ENCODE measurements at places on chromosomes 13 and 19.

- DNase-seq: peak; percentile 89
- peaks cover 24% of the 10 kb centered on the region for H3K4me1 ChIP-seq
- H3K27ac ChIP-seq: no peak overlapping the region
- H3K27me3 ChIP-seq: peaks cover 18% of the 10 kb centered on the region
Observed at GRCh38 chr19:45670670-45671453, 2.8 kb downstream of the GIPR start.

DNA sequence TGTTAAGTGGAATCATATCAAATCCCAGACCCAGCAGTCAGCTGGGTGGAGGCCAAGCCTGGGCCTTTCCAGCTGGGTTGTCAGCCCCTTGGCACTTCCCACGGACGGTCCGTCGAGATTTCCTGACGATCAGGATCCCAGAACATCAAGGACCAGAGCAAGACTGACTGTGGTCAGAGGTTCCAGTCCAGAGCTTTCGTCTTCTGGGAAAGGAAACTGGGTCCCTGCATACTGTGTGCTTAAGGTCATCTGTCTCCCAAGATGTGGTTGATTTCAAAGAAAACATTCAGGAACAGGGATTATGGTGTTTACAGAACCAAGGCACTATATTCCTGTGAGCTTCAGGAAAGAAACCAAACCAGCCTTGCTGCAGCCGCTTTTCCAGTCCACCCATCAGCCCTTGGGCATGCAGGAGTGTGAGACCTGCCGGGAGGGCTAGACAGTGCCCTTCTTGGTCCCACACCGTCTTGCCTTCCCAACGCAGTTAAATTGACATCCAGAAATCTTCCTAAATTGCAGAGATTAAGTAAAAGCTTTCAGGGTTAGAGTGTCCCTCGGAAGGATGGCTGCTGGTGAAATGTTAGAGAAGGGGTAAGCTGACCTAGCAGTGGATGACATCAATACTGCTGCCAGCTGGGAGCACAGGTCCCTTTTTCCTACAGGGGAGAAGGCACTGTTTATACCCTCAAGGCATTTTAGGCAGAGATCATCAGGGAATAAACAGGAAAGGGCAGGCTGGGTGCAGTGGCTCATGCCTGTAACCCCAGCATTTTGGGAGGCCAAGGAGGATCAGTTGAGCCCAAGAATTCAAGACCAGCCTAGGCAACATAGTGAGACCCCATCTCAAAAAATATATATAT, 5.0 kb upstream of the C19orf33 start:
- no peak for DNase-seq
- H3K27me3 ChIP-seq: no peaks in the 10 kb centered on the region
- H3K27ac ChIP-seq: no peak overlapping the region
- H3K4me3 ChIP-seq: no peak overlapping the region

GRCh38 chr19:24048261-24048660, 38.7 kb upstream of the ZNF254 start:
- no peak overlapping the region for H3K4me3 ChIP-seq
- DNase-seq: no peak
- H3K4me1 ChIP-seq: no peaks in the 10 kb centered on the region
- H3K36me3 ChIP-seq: peaks cover 60% of the 10 kb centered on the region
- no peak overlapping the region for H3K27ac ChIP-seq

- no peaks in the 10 kb centered on the region for H3K27me3 ChIP-seq
- DNase-seq: no peak
- no peaks in the 10 kb centered on the region for H3K36me3 ChIP-seq
- no peak overlapping the region for H3K4me3 ChIP-seq
- no peak overlapping the region for H3K27ac ChIP-seq
- peaks cover 14% of the 10 kb centered on the region for H3K4me1 ChIP-seq
Observed at GRCh38 chr19:15498910-15499309, 9.4 kb upstream of the CYP4F22 start.

- peaks cover 10% of the 10 kb centered on the region for H3K4me1 ChIP-seq
- DNase-seq: no peak
- no peak overlapping the region for H3K27ac ChIP-seq
Observed at GRCh38 chr19:6091771-6092291, 18.5 kb downstream of the RFX2 start.

- no peak overlapping the region for H3K4me3 ChIP-seq
- peak; percentile 54 for DNase-seq
- no peaks in the 10 kb centered on the region for H3K27me3 ChIP-seq
- H3K4me1 ChIP-seq: peaks cover 45% of the 10 kb centered on the region
- H3K27ac ChIP-seq: peak overlapping the region; percentile 62
Observed at GRCh38 chr13:32622827-32623226, 36.6 kb downstream of the PDS5B start.

DNA sequence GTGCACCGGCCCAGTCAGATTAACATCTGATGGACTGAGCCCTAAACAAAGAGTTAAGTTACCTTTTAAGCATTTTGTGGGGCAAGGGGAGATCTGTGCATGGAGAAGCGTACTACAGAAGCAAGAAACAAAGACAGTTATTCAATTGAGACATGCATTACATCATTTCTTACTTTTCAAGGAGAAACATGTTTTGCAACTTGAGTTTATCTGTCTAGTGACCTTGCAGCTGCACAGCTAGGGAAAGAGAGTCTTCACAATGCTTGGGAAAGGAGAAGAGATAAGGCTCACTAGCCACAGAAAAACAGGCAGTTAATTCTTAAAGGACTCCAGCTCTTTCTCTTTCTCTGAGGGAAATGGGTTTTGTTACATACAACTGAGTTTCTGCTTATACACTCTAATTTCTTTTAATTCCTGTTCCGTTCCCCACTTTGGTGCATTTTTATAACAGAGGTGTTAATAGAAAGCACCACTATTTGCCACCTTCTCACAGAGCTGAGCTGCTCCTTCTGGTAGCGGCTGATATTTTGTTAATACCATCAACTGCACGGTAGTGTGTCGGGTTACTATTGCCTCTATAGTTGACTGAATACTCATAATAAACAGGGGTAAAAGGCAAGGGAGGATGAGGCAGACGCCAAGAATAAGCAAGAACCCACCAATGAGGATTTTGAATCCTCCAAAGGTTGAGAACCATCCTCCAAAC, 55.9 kb downstream of the ZNF431 start:
- H3K27ac ChIP-seq: no peak overlapping the region
- H3K4me3 ChIP-seq: no peak overlapping the region
- H3K27me3 ChIP-seq: no peaks in the 10 kb centered on the region
- H3K4me1 ChIP-seq: no peaks in the 10 kb centered on the region
- no peak for DNase-seq

GRCh38 chr13:92727118-92727517, 499.5 kb upstream of the GPC6 start:
- no peaks in the 10 kb centered on the region for H3K27me3 ChIP-seq
- H3K4me1 ChIP-seq: no peaks in the 10 kb centered on the region
- H3K27ac ChIP-seq: no peak overlapping the region
- DNase-seq: no peak
- H3K4me3 ChIP-seq: no peak overlapping the region
- no peaks in the 10 kb centered on the region for H3K36me3 ChIP-seq

GRCh38 chr13:92838786-92839185, 387.8 kb upstream of the GPC6 start:
- no peak overlapping the region for H3K4me3 ChIP-seq
- no peaks in the 10 kb centered on the region for H3K4me1 ChIP-seq
- no peak for DNase-seq
- no peaks in the 10 kb centered on the region for H3K36me3 ChIP-seq

- H3K4me1 ChIP-seq: no peaks in the 10 kb centered on the region
- H3K27ac ChIP-seq: no peak overlapping the region
- no peak overlapping the region for H3K4me3 ChIP-seq
- no peaks in the 10 kb centered on the region for H3K27me3 ChIP-seq
Observed at GRCh38 chr13:50396001-50396400, 380.8 kb downstream of the KCNRG start.

GRCh38 chr19:14567079-14567478, 4.8 kb downstream of the NDUFB7 start:
- H3K27ac ChIP-seq: peak overlapping the region; percentile 7
- H3K4me3 ChIP-seq: no peak overlapping the region
- DNase-seq: no peak
- no peaks in the 10 kb centered on the region for H3K27me3 ChIP-seq

- no peaks in the 10 kb centered on the region for H3K36me3 ChIP-seq
- H3K4me1 ChIP-seq: no peaks in the 10 kb centered on the region
- DNase-seq: no peak
Observed at GRCh38 chr13:67408798-67409197, 178.7 kb upstream of the PCDH9 start.

- H3K4me1 ChIP-seq: no peaks in the 10 kb centered on the region
- no peaks in the 10 kb centered on the region for H3K27me3 ChIP-seq
- H3K27ac ChIP-seq: no peak overlapping the region
- no peak for DNase-seq
- H3K4me3 ChIP-seq: no peak overlapping the region
- H3K36me3 ChIP-seq: no peaks in the 10 kb centered on the region
Observed at GRCh38 chr13:49897713-49898112, 38.4 kb downstream of the SPRYD7 start.

DNA sequence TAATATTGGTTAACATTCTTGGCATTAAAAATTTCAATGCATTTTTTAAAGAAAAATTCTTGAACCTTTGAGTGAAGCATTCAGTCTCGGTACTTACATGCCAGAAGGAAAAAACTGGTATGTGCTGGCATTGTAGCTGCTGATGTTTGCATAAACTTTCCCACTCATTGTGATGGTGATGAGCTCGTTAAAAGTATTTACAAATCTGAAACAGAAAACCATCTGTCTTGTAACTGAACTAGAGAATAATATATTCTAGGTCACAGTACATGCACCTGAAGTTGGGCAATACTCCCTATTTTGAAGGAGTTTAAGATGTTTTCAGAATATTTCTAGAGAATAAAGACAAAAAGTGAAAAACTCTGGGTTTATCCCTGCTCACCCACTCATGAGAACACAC, 64.1 kb downstream of the SLC15A1 start:
- H3K4me1 ChIP-seq: no peaks in the 10 kb centered on the region
- H3K27me3 ChIP-seq: peaks cover 1% of the 10 kb centered on the region
- no peak overlapping the region for H3K27ac ChIP-seq
- no peaks in the 10 kb centered on the region for H3K36me3 ChIP-seq

- peak overlapping the region; percentile 82 for H3K4me3 ChIP-seq
- H3K27me3 ChIP-seq: no peaks in the 10 kb centered on the region
- DNase-seq: peak; percentile 93
Observed at GRCh38 chr19:14418856-14419105, 360 bp downstream of the DDX39A start.

- no peak for DNase-seq
- no peak overlapping the region for H3K4me3 ChIP-seq
Observed at GRCh38 chr19:48509467-48510194, 2.0 kb downstream of the LMTK3 start.

DNA sequence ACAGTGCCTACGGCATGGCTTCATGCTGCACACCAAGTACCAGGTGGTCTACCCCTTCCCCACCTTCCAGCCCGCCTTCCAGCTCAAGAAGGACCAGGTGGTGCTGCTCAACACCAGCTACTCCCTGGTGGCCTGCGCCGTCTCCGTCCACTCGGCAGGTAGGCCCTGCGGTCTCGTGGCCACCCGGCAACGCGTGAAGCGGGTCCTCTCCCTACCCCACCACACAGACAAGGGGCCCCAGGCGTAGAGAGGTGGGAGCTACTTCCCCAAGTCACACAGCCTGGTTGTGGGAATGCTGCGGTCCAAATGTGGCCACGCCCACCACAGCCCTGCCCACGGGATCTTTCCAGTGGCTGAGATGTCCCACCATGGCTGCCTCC, 4.0 kb downstream of the DCAF15 start:
- DNase-seq: no peak
- H3K27ac ChIP-seq: no peak overlapping the region
- H3K27me3 ChIP-seq: no peaks in the 10 kb centered on the region
- H3K4me3 ChIP-seq: no peak overlapping the region
- H3K36me3 ChIP-seq: peaks cover 24% of the 10 kb centered on the region

- peak overlapping the region; percentile 92 for H3K27ac ChIP-seq
- H3K36me3 ChIP-seq: peaks cover 10% of the 10 kb centered on the region
- H3K27me3 ChIP-seq: no peaks in the 10 kb centered on the region
- DNase-seq: no peak
- H3K4me3 ChIP-seq: peak overlapping the region; percentile 57
Observed at GRCh38 chr13:74230984-74231501, 96.8 kb upstream of the KLF12 start.

GRCh38 chr13:85408415-85408814, 390.8 kb downstream of the SLITRK6 start:
- H3K36me3 ChIP-seq: no peaks in the 10 kb centered on the region
- no peak overlapping the region for H3K27ac ChIP-seq
- H3K4me3 ChIP-seq: no peak overlapping the region
- DNase-seq: no peak

- H3K4me1 ChIP-seq: peaks cover 66% of the 10 kb centered on the region
- peak overlapping the region; percentile 65 for H3K27ac ChIP-seq
- H3K36me3 ChIP-seq: peaks cover 14% of the 10 kb centered on the region
- no peaks in the 10 kb centered on the region for H3K27me3 ChIP-seq
- peak overlapping the region; percentile 76 for H3K4me3 ChIP-seq
- DNase-seq: no peak
Observed at GRCh38 chr19:41532526-41532925, 43.4 kb upstream of the CEACAM21 start.

DNA sequence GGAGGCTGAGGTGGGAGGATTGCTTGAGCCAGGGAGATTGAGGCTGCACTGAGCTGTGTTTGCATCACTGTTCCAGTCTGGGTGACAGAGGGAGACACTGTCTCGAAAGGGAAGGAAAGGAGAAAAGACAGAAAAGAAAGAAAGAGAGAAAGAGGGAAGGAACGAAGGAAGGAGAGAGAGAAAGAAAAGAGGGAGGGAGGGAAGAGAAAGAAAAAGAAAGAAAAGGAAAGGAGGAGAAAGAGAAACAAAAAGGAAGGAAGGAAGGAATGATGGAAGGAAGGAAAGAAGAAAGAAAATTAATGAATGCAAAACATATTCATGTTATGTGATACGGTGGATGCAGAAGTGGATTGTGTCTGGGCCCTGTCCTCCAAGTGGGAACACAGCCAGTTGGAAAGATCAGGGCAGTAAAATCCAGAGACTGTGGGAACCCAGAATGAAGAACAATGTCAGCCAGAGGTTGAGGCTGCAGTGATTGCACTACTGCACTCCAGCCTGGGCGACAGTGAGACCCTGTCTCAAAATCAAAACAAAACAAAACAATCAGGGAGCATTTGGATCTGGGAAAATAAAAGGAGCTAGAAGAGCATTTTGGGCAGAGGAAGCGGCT, 6.2 kb downstream of the PHLDB3 start:
- no peaks in the 10 kb centered on the region for H3K27me3 ChIP-seq
- no peak overlapping the region for H3K4me3 ChIP-seq
- no peak for DNase-seq
- H3K36me3 ChIP-seq: peaks cover 20% of the 10 kb centered on the region
- H3K27ac ChIP-seq: no peak overlapping the region
- peaks cover 15% of the 10 kb centered on the region for H3K4me1 ChIP-seq

DNA sequence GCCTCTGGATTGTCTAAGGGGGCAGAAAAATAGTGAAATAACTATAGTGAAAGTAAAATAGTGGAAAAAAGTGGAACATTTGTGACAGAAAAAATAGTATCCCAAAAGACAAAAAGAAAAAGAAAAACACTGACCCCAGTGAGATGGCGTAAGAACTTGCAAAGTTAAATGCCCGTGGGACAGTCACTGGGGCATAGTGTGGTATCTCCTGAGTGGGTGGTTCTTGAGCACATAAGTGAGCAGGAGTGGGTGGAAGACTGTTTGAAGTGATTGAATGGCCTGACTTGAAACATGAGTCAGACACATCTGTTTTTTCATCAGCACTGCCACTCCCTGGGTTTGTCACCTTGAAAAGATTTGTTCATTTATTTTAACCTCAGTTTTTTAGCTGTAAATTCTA, 2.5 kb downstream of the ZNF430 start:
- peak overlapping the region; percentile 96 for H3K4me3 ChIP-seq
- H3K4me1 ChIP-seq: peaks cover 62% of the 10 kb centered on the region
- peak; percentile 66 for DNase-seq
- peak overlapping the region; percentile 72 for H3K27ac ChIP-seq
- peaks cover 63% of the 10 kb centered on the region for H3K36me3 ChIP-seq

Data from activated CD4-positive, alpha-beta T cell treated with anti-CD3 and anti-CD28 coated beads for 36 hours (primary cell).